Mesothelial cell of epicardium (in vitro differentiated cells): ENCODE measurements at places on chromosomes 5 and 9. TPM values are rescaled to one million over a fixed set of nuclear protein-coding genes. Genes with fewer than 3 reads are reported as not detected.

Gene DDX4
- 0.18 TPM in 1 of 3 replicates, not detected in the others for total RNA-seq

Gene ZNG1F
- 18.9 to 24.5 TPM (median 22.9 TPM) in 3 replicates for total RNA-seq

Gene CNTFR
- 25.9 to 28.9 TPM (median 27.0 TPM) in 3 replicates for total RNA-seq

Gene AGXT2
- not detected in 3 replicates for total RNA-seq

Gene SOX30
- total RNA-seq: not detected in 3 replicates

Gene ESM1
- 0.23 to 0.40 TPM in 2 of 3 replicates, not detected in the other for total RNA-seq

Gene DHX29
- total RNA-seq: 22.4 to 25.1 TPM (median 23.7 TPM) in 3 replicates

Gene DMGDH
- total RNA-seq: 1.2 to 2.1 TPM (median 1.8 TPM) in 3 replicates

Gene CTNNA1
- 397 to 427 TPM (median 416 TPM) in 3 replicates for total RNA-seq

Gene ZNF484
- total RNA-seq: 12.2 to 14.2 TPM (median 13.5 TPM) in 3 replicates

Gene MAST4
- total RNA-seq: 23.3 to 29.8 TPM (median 27.3 TPM) in 3 replicates

Gene PLPP7
- 0.60 to 1.1 TPM (median 0.79 TPM) in 3 replicates for total RNA-seq

Gene NR5A1
- 0.25 TPM in 1 of 3 replicates, not detected in the others for total RNA-seq

Gene PCDHGA12
- 4.1 to 5.2 TPM (median 4.5 TPM) in 3 replicates for total RNA-seq

Gene HINT2
- 29.3 to 31.3 TPM (median 30.7 TPM) in 3 replicates for total RNA-seq

Gene PFN3
- total RNA-seq: not detected in 3 replicates

Gene RANBP3L
- 0.47 to 1.0 TPM (median 0.52 TPM) in 3 replicates for total RNA-seq

Gene GPR107
- 67.4 to 68.5 TPM (median 68.0 TPM) in 3 replicates for total RNA-seq

Gene KLHL9
- 36.7 to 37.5 TPM (median 36.9 TPM) in 3 replicates for total RNA-seq

Gene MLANA
- not detected in 3 replicates for total RNA-seq

Gene FAM221B
- total RNA-seq: 0.07 TPM in 1 of 3 replicates, not detected in the others

Gene PCDHGB7
- 14.1 to 16.4 TPM (median 14.9 TPM) in 3 replicates for total RNA-seq

Gene BTNL9
- total RNA-seq: 0.18 TPM in 1 of 3 replicates, not detected in the others

Gene SPATA31D4
- not detected in 3 replicates for total RNA-seq

Gene HTR1A
- total RNA-seq: 0.13 TPM in 1 of 3 replicates, not detected in the others
